Activated naive CD8-positive, alpha-beta T cell treated with anti-CD3 and anti-CD28 coated beads for 36 hours (primary cell): ENCODE measurements at places on chromosomes 13 and 19. TPM values are rescaled to one million over a fixed set of nuclear protein-coding genes. Genes with fewer than 3 reads are reported as not detected.

Gene EXOC3L2
- total RNA-seq, result not detected

DNA sequence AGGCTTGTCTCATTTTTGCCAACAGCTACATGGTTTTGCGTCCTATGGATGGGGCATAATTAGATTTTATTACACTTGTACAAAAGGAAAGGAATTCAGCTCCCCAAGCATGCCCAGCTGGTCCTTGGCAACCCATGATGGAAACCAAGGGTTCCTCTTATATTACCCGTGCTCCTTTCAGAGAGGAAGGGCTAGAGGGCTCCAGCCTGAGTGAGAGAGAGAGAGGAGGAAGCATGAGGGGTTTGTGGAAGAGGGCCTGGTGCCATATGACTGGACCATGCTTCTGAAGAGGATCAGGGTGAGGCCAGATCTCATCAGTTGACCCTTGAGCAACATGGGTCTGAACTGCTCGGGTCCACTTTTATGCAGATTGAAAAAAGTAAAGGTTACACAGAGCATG is 3.5 kb upstream of the RPS9 start:
- no peak for DNase-seq

DNA sequence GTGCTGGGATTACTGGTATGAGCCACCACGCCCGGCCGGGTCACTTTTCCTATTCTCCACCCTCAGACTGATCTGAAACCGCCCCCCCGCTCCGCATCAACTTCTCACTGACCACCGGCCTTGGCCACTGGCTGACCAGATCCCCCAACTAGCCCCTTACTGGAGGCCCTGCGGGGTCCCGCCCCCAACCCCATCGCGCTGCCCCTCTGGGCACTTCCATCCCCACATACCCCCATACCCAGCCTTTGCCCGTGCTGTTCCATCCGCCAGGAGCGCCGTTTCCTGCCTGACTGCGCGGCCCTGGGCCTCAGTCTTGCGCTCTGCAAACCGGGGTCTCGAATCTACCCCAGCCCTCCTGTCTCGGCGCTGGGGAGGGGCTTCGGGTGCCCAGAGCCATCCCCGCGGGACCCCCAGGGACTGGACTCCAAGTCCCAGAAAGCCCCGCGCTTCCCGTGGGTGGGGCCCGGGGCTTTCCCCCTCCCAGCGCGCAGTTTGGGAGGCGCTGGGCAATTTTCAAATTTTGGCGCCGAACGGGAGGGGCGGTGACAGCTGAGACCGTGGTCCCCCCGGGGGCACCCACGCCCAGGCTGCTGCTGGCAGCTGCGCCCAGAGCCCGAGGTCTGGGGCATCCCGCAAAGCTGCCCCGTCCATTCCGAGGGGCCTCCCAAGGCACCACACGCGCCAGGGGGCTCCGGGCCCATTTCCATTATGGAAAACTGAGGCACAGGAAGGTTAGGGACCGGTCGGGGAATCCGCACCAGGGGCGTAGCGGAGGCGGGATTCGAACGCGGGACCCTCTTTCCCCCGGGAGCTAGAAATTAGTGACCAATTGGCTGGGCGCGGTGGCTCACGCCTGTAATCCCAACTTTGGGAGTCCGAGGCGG is 5.2 kb upstream of the LMNB2 start:
- DNase-seq, result peak; percentile 82

DNA sequence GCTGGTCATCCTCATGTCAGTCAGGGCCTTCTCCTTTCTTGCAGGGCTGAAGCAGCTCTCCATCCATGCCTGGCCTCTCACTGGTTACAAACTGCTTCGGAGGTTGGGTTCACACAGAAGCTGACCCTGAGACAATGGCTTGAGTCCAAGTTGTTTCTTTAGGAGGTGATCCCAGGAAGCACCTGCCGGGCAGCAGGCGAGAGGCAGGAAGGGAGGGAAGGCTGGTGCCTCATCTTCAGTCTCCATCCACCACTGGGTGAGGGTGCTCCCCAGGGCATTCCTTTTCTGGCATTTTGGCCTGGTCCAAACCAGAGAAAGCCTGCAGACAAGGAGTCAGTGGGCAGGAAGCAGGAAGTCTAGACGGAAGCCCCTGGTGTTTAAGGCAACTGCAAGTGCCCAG is 17.6 kb upstream of the SPATA13 start:
- DNase-seq, result no peak

DNA sequence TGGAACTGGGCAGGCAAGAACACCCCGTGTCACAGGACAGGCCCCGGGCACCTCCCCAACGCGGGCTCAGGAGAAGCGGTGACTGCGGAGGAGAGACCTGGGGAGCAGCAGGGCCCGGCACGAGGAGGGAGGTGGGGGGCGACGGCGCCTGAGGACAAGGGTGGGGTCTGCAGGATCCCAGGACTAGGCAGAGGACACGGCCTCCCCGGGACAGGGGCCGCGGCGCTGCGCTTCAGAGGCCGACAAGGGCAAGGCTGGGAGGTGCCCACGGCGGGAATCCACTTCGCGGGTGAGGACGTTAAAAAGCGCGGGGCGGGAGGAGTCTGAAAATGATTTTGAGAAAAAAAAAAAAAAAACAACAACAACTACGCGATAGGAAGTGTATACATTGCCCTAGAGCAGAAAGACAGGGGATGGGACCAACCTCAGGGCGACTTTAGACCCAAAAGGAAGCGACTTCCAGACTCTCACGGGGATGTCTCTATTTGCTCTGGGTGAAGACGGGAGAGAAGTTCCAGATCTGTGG is 44.9 kb downstream of the ZNF611 start:
- DNase-seq, result peak; percentile 41
